AG10803 (cell line): ENCODE measurements at places on chromosomes 1 and 21.

GRCh38 chr1:246425139-246425794 lies 81.8 kb downstream of the SMYD3 start:
- DNase-seq, result no peak

GRCh38 chr1:116477429-116477828 lies 93.4 kb downstream of the CD58 start:
- no peak for DNase-seq

DNA sequence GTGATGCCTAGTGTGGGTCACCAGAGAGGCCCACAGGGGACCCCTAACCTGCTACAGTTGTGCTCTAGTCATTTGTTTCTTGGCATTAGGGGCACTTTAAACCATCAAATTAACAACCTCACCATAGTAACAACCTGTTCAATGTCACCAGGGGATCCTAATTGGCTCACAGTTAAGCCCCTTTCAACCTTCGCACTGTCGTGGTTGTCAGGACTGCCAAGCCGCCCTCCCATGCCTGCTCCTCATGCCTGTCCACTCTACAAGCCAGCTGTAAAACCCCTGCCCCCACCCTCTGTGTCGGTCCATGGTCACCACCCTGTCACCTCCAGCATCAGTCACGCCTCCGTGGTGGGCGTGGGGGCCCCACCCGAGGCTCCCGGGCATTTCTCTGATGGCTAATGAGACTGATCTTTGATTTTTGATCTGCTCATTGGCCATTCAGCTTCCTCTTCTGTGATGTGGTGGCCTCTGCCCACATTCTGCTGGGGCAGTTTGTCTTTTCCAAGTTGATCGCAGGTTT lies 96.6 kb downstream of the WDR4 start:
- DNase-seq, result no peak

DNA sequence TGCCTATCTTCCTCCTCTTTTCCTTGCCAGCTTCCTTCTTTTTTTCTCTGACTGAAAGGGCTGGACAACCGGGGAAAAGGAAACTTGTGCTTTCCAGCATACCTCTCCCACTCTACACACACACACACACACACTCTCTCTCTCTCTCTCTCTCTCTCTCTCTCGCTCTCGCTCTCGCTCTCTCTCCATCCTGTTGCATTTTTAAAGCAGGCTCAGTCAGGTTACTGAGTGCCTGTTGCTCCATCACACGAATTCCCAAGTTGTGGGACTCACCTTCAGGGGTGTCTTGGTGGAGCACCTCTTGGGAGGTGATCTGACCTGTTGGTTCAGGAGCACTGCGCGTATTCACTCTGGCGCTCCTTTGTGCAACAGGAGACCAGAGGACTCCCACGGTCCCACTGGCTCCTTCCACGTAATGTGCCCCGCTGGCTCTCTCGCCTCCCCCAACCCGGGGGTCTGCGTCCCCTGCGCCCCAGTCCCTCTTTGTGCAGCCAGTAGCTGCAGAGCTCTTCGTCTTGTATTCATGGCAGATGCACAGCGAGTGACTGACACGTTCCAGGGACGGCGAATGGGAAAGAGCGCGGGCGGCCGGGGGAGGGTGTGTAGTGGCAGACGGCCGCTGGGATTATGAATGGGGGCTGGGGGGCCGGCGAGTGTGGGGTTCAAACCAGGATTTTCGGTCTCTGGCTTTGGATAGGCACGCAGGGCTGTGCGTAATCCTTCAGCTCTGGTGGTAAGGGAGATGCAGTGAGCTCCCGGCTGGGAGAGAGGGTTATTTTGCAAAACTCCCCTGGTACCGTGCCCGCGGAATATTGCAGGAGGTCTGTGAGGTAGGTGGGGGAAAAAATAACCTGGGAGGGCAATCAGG lies 660 bp upstream of the PDE4B start:
- DNase-seq, result peak; percentile 37

- DNase-seq, result peak; percentile 39
These were observed 7.3 kb downstream of the SH3BGRL3 start for GRCh38 chr1:26287033-26287711.

DNA sequence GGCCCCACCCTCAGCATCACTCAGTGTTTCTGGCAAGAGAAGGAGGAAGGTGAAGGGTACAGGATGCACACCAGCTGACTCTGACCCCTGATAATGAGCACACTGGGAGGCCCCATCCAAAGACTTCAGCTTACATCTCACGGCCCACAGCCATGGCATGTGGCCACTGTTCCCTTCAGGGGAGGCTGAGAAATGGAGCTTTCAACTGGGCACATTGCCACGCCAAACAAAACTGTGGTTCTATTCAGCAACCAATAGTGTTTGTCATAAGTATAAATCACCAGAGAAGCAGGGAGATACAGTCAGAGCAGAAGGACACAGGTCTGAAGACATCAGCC lies 12.7 kb upstream of the TRAF3IP3 start:
- peak; percentile 56 for DNase-seq

- DNase-seq, result no peak
These were observed 88.9 kb upstream of the PPP2R5A start for GRCh38 chr1:212196355-212196754.

DNA sequence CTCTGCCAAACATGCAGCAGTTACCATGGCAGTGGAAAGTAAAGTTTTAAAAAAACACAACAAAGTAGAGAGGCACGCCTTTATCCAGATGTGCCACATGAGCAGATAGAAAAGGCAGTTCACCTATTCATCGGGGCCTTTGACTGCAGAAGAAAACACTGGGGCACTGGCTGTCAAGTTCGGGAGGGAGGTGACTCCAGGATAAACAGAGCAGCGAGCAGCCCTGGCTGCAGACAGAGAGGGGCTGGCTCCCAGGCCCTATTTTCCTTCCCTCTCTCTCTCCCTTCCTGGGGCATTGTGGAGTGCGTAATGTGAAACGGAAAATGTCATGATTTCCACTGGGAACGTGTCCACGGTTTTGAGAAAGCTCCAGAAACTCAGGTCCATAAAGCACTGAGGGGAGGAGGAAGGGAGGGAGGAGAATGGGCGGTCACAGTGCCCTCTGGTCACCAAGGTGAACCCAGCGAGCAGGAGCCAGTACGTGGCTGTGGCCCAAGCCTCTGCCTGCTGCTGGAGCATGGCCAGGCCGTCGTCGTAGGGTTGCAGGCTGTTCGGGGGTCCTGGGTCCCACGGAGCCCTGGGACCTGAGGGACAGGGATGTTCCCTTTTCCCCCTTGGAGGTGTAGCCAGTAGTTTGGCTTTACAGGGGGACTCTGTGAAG lies 114.7 kb upstream of the IRF2BP2 start:
- no peak for DNase-seq

DNA sequence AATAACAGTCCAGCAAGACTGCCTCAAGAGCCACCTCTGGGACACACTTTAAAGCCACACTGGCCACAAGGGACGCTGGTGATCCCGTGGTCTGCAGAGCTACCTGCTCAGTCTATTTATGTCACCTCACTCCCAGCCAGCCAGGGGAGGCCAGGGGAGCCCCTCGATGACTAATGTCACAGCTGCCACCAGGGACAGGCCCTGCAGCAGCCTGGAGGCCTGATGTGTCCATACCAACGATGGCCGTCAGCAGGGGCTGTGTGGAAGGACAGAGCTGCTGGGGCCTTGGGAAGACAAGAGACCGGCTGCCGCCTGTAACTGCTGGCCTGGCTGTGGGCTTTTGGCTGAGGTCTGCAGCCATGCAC lies 71.0 kb downstream of the SIK1 start:
- DNase-seq, result no peak

- DNase-seq, result no peak
These were observed 145.2 kb upstream of the SNX7 start for GRCh38 chr1:98516306-98516705.

DNA sequence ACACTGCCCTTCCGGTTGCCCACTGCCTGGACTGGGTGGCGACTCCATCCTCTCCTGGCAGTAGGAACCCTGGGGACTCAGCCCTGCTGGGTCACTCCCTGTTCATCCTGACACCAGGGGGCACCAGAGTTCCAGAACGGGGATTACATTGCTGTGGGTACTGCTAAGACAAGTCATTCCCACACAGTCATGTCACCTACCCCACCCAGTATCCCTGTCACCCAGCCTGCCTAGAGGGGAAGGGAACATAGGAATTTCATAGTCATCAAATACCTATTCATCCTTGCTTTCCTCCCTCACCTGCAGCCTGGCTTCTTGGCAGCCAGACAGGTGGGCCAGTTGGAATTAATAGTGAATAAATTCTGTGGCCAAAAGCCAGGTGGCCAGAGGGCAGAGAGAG lies 9.8 kb upstream of the SFN start:
- peak; percentile 83 for DNase-seq

- DNase-seq, result peak; percentile 51
These were observed 15.9 kb downstream of the DUSP10 start for GRCh38 chr1:221725735-221726672.

GRCh38 chr21:38243732-38244406 lies 12.9 kb upstream of the KCNJ15 start:
- no peak for DNase-seq

- DNase-seq, result peak; percentile 88
These were observed 6.2 kb downstream of the RASSF5 start for GRCh38 chr1:206513312-206514111.

GRCh38 chr1:179025975-179026812 lies 500 bp downstream of the FAM20B start:
- peak; percentile 44 for DNase-seq

- DNase-seq, result peak; percentile 56
These were observed 91.0 kb upstream of the KCNA3 start for GRCh38 chr1:110765640-110766335.

GRCh38 chr1:175394739-175395138 lies 202.2 kb upstream of the KIAA0040 start:
- no peak for DNase-seq

- no peak for DNase-seq
These were observed 255.9 kb downstream of the LMO4 start for GRCh38 chr1:87584586-87584985.

- peak; percentile 61 for DNase-seq
These were observed 28.6 kb downstream of the PTPRU start for GRCh38 chr1:29264773-29265389.

DNA sequence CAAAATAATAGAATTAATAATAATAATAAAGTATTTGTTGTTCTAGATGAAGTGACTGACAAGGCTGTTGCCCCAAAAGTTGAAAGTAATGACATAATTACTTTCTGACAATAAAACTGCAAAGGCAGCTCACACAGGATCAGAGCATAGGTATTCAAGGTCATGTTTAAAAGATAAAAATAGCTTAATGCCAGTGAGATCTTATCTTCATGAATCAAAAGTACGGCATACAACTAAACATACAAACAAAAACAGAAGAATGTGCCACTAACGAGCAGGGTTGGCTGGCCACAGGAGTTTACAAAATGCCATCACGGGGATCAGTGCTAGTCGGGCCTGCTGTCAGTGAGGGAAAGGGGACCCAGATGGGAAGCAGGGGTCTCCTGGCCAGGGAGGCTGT lies 22.4 kb upstream of the TMPRSS2 start:
- no peak for DNase-seq

GRCh38 chr21:41570791-41571355 lies 62.9 kb upstream of the TMPRSS2 start:
- DNase-seq, result no peak

DNA sequence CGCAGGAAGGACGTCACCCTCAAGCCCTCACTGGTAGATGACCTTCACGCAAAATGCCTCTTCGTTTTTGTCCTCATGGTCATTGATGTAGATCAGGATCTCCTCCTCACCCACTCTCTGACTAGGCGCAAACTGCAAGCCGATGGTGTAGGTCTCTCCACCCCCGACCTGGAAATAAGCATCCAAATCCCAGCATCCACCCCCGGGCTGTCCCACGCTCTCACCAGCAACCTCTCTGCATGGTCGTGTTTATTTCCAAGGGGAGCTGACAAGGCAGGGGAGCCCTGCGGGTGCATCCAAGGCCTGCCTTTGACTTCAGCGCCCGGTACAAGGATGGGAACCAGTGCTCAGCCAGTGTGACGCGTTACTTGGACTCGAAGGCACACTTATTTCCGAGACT lies 129.0 kb downstream of the NPHP4 start:
- no peak for DNase-seq

DNA sequence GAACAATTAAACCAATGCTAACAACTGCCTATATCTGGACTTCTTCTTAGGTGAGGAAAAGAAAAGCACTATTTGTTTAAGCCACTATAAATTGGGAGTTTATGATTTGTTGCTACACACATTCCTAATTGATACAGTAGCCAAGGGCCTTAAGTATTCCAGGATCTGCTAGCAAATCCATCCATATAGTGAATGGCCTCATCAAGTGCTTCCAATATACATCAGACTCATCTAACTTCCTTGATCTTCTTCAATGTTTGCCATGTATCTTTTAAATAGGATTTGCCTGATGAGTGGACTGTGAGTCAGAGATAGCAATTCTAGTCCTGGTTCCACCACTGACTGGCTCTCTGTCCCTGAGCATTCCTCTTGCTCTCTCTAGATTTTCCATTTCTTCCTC lies 430.2 kb downstream of the OMA1 start:
- no peak for DNase-seq

- peak; percentile 64 for DNase-seq
These were observed 20.7 kb upstream of the CYP2J2 start for GRCh38 chr1:59947047-59947938.

- peak; percentile 23 for DNase-seq
These were observed 71.8 kb upstream of the MACF1 start for GRCh38 chr1:39132505-39133339.

DNA sequence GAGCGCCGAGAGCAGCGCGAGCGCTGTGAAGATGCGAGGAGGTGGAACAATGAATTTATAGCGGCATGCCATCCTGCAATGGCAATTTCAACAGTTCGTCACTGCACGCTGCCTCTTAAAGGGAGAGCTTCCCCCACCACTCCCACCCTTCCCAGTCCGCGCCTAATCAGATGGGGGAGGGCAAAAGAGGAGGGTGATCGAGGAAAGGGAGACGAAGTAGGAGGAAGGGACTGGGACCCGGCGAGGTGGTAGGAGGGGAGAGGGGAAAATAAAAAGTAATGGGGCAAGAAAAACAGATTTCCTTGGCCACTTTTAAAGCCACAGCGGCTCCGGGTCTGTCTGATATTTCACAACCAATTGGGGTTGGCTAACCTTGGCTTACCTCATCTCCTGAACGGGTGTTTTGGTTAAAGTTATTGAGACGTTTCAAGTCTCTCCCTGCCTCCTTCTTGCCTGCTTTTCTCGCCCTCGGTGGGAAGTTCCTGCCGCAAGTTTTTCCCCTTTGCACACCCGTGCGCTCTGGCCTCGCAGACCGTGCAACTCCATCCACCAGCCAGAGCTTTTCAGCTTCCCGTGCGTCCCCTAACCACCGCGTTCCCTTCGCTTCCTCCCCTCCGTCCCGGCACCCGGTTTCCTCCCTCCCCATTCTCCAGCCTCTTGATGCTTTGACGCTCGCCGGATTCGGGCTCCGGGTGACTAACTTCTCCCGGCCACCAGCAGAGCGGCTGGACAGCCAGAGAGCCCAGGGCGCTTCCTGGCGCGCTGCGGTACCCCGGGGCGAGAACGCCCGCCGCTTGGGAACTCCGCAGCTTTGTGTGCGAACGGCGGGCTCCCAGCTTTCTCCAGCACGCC lies at the start of gene ADAMTS5:
Gene ADAMTS5 (minus strand): TSS at position 27 of the 852 bp plus-strand sequence. CDS start 697 bp downstream, outside the sequence.
- DNase-seq, result peak; percentile 94
